ENCODE measurements at places on chromosomes 3 and 15.

GRCh38 chr3:65178703-65179102 lies 490.9 kb upstream of the ADAMTS9 start:
- no peak for DNase-seq

- DNase-seq, result no peak
Measured at GRCh38 chr3:106381286-106381938, 512.6 kb upstream of the CBLB start.

GRCh38 chr3:99951701-99952100 lies 134.0 kb downstream of the CMSS1 start:
- no peak for DNase-seq

DNA sequence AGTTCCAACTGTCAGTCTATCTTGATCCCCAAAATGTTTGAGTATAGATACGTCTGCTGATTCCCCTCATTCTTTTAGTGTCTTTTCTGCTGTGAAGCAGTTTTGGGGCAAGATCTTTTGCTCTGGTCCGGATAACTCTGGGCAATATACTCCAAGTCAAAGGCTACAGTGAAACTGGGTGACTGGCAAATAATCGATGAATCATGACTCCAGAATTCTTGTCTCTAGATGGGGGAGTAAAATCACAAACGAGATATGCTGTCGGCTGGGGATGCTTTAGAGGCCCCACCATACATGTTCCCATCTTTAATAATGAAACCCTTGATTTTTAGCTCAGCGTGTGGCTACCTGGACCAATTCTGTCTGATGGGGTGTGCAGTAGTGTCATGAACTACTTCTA lies 76.5 kb downstream of the KLF13 start:
- no peak for DNase-seq

- DNase-seq, result no peak
Measured at GRCh38 chr3:123799544-123800361, 84.4 kb downstream of the MYLK start.

- no peak for DNase-seq
Measured at GRCh38 chr15:62712455-62712839, 330.1 kb upstream of the TPM1 start.

Data from SHP77 (cell line).